T-helper 17 cell (primary cell): ENCODE measurements at places on chromosomes 7 and 10.

DNA sequence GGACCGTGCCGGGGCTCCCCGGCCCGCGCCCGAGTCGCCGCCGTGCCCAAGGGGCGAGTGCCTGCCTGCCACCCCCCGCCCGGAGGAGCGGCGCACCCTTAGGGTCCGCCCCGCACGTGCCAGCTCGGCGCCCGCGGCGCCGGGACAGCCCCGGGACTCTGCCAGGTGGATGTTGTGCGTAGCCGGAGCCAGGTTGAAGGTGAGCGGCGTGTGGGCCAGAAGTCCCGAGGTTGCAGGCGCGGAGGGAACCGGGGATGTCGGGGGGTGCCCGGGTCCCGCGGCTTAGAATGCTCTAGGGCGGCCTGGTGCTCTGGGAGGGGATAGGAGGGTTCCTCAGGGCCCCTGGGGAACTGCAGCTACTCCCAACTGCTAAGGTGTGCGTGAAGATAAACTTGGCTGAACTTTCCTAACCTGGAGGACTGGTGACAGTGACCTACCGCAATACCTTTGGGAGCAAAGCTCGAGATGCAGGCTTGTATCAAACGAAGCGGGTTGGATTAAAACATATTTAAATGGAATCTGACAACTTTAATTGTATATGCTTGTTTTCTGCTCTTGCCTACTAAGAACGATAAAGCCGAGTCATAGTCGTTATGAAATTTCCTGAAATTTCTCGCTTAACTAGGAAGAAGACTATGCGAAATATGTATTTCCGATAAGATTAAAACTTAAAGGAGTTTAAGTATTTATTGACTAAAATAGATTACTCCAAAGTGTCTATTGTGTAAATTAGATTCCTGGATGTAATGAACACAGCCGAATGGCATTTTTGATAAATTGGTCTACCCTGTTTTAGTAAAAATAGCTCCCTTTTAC is at the start of gene CUX1:
CUX1 (plus strand) TSS at position 156 of the 816 bp plus-strand sequence; CDS start at position 170, 14 bp downstream.
- no peak for DNase-seq

DNA sequence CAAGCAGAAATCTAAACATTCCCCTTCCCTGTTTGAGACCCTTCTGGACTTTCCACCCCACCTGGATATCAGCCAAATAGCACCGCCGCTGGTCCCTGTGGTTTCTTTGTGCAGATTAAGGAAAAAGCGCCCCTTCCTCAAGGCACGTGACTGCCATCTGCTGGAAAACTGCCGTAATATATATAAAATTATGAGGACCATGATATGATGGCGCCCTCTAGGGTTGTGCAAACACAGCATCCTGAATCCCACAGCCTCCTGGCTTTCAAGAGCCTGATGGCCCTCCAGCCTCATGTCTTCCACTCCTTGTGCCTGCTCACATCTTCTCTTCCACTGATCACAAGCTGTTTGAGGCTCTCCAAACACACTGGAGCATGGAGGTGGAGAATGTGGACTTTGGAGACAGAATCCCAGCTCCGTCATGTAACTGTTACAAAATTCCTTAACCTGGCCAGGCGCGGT is 121.3 kb downstream of the MYL10 start:
- DNase-seq: no peak

DNA sequence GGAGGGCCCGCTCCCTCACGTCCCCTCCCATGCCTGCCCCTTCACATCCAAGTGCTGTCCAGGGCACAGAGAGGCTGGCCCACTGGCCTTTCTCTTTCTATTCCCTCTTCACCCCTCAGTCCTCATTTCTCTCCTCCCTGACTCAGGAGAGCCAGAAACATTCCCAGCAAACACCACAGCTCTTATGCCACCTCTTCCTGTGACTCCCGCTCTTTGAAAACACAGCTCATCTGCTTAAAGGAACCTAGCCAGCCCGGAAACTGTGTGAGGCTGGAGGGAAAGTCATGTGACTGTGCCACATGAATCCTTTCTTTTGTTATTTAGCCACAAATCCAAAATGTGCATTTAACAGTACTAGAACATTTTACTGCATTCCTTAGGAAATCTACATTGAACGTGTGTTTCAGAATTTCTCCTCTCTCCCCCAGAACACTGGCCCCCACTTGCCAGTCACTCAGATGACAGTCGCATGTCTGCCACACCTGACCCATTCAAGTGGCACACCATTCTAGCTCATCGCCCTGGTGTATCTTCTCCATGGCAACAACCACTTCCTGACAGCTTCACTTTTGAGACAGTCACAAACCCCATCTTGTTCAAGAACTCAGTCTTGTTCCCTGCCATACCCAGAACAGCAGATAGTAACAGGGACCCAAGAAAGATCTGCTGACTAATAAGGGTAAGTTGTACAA is 42.8 kb downstream of the GRB10 start:
- DNase-seq: peak; percentile 42

GRCh38 chr10:46035923-46036849 is 5.8 kb upstream of the NCOA4 start:
- no peak for DNase-seq

GRCh38 chr7:94761451-94761850 is 105.5 kb upstream of the SGCE start:
- no peak for DNase-seq

DNA sequence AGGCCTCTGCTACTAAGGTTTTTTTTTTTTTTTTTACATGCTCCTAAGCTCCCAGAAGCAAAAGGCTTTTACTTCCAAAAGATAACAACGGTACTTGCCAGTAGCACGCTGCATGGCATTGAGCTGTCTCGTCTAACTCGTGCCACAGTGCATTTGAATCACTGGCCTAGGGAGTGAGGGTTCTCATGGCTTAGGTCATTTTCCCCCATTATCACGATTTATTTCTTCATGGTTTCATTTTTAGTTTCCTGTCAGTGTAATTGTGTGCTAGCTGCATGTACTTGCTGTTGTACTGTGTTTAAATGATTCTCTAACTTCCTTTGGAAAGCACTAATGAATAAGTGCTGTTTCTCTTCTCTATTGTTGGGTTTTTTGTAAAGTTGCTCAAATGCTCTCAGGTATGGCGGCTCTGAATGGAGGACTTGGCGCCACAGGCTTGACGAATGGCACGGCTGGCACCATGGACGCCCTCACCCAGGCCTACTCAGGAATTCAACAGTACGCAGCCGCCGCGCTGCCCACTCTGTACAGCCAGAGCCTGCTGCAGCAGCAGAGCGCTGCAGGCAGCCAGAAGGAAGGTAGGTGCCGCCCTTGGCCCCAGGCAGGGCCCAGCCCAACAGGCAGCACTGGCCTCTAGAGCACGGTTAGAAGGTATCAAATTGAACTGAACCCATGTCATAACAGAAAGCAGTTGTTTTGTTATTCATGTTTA is 290.5 kb downstream of the USP6NL start:
- DNase-seq: no peak

DNA sequence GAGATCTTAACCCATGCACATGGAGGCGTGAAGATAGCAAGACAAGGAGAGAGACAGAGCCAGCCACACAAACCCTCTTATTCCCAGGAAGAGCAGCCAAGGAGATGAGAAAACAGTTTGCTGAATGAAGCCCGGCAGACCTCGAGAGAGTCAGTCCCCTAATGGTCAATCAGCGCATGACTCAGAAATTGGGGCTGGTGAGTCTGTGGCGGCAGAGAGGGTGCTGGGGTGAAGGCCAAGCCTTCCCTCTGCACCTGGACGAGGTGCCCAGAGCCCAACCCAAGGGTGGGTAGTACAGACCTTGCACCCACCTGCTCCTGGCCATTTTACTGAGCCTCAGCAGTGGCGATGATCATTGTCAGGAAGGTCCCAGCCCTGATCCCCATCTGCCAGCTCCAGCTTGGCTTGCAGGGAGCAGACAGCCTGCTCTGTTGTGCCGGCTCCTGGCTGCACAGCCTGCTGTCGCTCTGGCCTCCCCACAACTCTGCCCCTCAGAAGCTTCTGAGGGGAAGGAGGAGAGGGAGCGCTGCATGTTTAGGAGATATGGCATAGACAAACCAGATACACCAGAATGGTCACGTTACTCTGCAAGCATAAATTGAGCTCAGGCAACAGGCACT is 256.6 kb downstream of the RPS24 start:
- no peak for DNase-seq

- DNase-seq: no peak
These were observed 58.8 kb upstream of the AKR1E2 start for GRCh38 chr10:4767033-4767814.

GRCh38 chr7:157150882-157151281 is 12.2 kb downstream of the UBE3C start:
- no peak for DNase-seq

- DNase-seq: no peak
These were observed 23.5 kb downstream of the WNT16 start for GRCh38 chr7:121352323-121352722.
